Osteoblast (primary cell): ENCODE measurements at places on chromosomes 2 and 18. TPM values are rescaled to one million over a fixed set of nuclear protein-coding genes. Genes with fewer than 3 reads are reported as not detected.
A peak's percentile ranks its signal among the peaks of the same experiment; 100 is the strongest.

DNA sequence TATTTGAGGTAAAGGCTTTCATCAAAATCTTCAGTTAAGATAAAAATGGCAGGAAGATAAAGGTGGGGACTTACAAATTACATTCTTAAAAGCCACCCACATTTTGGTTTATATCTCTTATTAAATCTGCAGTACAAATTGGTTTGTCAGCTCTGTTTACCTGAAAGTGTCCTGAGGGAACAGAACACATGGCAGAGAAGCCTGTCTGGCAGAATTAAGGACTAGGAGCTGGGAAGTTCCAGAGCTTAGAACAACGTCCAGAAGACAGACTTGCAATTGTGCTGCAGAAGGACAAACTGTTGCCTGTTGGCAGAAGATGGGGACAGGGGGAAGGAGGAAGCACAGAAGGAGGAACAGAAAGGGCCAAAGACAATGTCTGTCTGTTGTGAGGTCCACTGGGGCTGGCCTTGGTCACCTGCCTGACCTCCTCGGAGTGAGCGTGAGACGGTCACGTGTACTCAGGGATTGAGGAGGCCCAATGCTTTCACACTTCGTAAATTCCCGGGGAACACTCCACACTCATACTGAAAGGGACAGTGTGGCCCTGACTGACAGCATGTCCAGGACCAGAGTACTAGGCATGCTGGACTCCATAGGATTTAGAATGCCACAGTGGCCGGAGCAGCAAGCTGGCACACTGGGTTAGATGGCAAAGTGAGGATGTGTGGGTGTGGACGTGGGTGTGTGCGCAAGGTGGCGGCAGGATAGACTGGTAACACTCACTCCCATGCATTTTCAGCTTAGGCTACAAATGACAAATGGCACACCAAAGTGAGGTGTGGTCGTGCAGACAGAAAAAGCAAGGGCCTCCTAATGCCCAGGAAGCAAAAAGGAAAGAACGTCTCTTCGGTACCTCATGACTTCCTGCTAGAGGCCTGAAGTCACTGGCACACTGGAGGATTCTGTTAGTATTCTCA is 210.9 kb upstream of the REV1 start:
- no peaks in the 10 kb centered on the region for H3K27me3 ChIP-seq
- DNase-seq = no peak
- H3K4me1 ChIP-seq = peaks cover 21% of the 10 kb centered on the region
- H3K36me3 ChIP-seq = no peaks in the 10 kb centered on the region

GRCh38 chr2:207318181-207318628 is 152.5 kb upstream of the KLF7 start:
- peaks cover 10% of the 10 kb centered on the region for H3K4me1 ChIP-seq
- no peaks in the 10 kb centered on the region for H3K27me3 ChIP-seq
- no peaks in the 10 kb centered on the region for H3K36me3 ChIP-seq
- no peak overlapping the region for H3K4me3 ChIP-seq
- no peak overlapping the region for H3K27ac ChIP-seq
- DNase-seq = no peak

DNA sequence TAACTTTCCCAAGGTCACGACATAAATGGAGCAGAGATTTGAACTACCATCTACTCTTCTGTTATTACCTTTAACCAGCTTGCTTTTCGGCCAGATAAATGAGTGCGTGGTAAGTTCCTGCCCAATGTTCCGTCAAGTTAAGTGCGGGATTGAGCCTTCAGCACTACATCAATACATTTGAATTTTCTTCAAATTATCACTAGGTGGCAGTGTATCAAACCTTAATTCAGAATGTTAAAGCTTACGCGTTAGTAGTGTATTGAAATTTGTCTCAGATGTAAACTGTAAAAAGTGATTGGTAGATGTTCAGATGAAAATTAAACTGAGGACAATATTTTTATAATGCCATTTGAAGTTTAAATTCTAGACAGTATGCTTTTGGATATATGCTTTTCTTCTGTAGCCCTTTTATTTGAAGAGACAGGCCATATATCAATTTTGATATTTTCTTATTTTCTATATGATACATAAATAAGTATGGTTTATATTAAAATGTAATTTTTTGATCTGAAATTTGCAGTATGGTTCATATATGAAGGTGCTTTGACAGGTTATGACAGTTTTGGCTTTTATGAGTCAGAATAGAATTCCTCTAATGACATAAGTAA is 681.3 kb downstream of the ADCYAP1 start:
- no peaks in the 10 kb centered on the region for H3K36me3 ChIP-seq
- H3K4me1 ChIP-seq = no peaks in the 10 kb centered on the region
- H3K27ac ChIP-seq = no peak overlapping the region

DNA sequence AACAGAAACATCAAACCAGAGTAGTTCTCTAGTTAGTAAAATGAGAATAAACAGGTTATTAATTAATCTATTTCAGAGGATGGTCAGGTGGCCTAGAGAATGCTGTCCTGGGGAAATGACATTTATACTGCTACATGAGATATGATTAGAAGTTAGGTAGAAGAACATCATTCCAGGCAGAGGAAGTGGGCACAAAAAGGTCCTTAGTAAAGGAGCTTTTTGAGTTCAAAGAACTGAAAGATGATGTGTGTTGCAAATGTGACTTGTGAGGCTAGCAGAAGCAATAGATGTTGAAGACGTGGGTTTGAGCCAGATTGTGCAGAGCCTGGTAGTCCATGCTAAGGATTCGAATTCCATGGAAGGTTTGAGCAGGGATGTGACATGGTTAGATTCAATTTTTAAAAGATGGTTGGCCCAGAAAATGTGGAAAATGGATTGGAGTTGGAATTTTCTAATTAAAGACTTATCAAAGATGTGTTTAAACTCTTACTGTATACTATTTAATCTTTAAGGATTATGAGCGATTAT is 34.2 kb downstream of the RAB10 start:
- peaks cover 10% of the 10 kb centered on the region for H3K36me3 ChIP-seq
- H3K4me1 ChIP-seq = peaks cover 12% of the 10 kb centered on the region
- no peak overlapping the region for H3K4me3 ChIP-seq
- H3K27ac ChIP-seq = peak overlapping the region; percentile 57
- no peak for DNase-seq

GRCh38 chr2:231169488-231169887 is 28.9 kb upstream of the ARMC9 start:
- H3K4me1 ChIP-seq = peaks cover 14% of the 10 kb centered on the region
- no peak for DNase-seq
- H3K36me3 ChIP-seq = peaks cover 48% of the 10 kb centered on the region
- H3K4me3 ChIP-seq = no peak overlapping the region
- no peaks in the 10 kb centered on the region for H3K27me3 ChIP-seq

DNA sequence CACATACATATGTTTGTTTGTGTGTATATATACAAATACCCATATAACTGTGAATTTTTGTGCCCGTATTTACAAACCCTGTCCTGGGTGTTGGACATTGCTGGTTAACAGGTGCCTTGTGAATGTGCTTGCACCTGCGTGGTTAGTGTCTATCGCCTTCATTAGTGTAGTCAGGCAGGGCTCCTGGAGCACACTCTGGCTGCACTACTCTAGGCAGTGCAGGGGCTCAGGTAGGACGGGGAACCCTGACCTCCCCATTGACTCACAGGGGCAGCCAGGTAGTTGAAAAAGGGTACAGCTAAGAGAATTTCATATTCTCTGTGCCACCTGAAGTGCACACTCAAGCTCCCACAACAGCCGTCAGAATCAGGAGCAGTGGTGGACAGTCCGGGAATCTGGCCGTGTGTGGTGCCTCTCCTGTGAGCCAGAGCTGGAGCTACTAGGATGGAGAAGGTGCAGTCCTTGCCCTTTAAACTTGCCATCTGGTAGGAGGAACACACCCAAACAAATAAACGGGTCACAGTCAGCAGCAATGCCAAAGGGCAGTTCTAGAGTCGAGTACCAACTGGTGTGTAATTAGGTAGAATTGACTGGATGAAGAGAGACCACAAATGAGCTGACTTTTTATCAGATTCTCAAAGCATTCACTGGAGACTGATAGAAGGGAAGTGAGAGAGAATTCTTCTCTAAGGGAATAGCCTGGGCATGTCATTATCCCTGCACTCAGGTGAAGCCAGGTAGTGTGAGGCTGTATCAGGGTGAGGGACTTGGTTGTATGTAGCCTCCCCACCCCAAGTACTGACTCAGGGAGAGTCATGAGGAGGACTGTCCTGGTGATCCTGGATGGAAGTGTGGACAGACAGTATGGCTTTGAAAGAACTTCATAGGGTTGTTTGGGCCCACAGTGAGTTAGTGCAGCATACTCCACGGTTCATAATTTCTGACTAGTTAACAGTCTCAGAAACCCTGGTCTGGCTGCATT is 44.1 kb downstream of the FARP2 start:
- no peaks in the 10 kb centered on the region for H3K27me3 ChIP-seq
- no peak for DNase-seq
- H3K4me3 ChIP-seq = no peak overlapping the region
- H3K4me1 ChIP-seq = no peaks in the 10 kb centered on the region
- H3K27ac ChIP-seq = peak overlapping the region; percentile 12
- peaks cover 4% of the 10 kb centered on the region for H3K36me3 ChIP-seq

DNA sequence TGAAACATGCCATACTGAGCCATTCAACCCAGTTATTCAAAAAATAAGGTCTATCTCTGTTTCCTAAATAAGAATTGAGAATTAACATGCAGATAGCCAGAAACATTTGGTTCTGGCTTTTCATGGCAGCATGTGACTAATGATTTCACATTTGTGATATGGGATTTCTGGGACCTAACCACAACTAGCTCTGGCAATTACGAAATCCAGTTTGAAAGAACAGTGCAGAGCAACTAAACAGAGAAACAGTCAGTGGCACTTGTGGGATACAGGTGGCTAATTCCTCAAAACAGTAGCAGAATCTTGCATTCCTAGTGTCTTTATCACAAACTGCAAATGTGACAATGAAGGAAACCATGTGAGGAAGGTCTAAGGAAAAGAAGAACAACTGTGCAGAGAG is 637.8 kb upstream of the CHAC2 start:
- DNase-seq = no peak
- peak overlapping the region; percentile 77 for H3K27ac ChIP-seq
- peak overlapping the region; percentile 8 for H3K4me3 ChIP-seq
- no peaks in the 10 kb centered on the region for H3K27me3 ChIP-seq

GRCh38 chr18:8910843-8911242 is 191.7 kb upstream of the NDUFV2 start:
- no peak overlapping the region for H3K4me3 ChIP-seq
- no peak overlapping the region for H3K27ac ChIP-seq
- H3K4me1 ChIP-seq = no peaks in the 10 kb centered on the region
- H3K36me3 ChIP-seq = no peaks in the 10 kb centered on the region
- H3K27me3 ChIP-seq = no peaks in the 10 kb centered on the region

DNA sequence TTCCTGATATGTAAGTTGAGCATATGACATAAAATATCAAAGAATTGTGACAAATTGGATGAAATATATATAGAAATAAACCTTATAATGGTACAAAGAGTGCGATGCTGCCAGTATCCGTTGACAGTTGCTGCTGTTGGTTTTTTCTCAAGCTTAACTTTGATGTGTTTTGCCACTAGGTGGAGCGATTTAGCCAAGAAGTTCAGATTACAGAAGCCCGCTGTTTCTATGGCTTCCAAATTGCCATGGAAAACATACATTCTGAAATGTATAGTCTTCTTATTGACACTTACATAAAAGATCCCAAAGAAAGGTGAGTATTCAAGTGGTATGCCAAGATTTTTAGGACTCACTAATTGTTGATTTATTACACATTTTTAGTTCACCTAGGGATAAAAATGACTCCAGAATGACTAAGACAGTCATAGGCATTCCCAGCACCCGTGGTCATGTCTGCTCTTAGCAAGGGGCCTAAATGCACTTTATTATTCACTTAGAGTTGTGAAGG is 2.1 kb downstream of the RRM2 start:
- peak overlapping the region; percentile 82 for H3K27ac ChIP-seq
- H3K4me1 ChIP-seq = peaks cover 43% of the 10 kb centered on the region
- no peaks in the 10 kb centered on the region for H3K27me3 ChIP-seq
- H3K36me3 ChIP-seq = peaks cover 17% of the 10 kb centered on the region

- no peaks in the 10 kb centered on the region for H3K27me3 ChIP-seq
- H3K4me3 ChIP-seq = no peak overlapping the region
- no peak for DNase-seq
- no peaks in the 10 kb centered on the region for H3K36me3 ChIP-seq
- no peak overlapping the region for H3K27ac ChIP-seq
These were observed 190.1 kb downstream of the PDE11A start for GRCh38 chr2:177882501-177882900.

DNA sequence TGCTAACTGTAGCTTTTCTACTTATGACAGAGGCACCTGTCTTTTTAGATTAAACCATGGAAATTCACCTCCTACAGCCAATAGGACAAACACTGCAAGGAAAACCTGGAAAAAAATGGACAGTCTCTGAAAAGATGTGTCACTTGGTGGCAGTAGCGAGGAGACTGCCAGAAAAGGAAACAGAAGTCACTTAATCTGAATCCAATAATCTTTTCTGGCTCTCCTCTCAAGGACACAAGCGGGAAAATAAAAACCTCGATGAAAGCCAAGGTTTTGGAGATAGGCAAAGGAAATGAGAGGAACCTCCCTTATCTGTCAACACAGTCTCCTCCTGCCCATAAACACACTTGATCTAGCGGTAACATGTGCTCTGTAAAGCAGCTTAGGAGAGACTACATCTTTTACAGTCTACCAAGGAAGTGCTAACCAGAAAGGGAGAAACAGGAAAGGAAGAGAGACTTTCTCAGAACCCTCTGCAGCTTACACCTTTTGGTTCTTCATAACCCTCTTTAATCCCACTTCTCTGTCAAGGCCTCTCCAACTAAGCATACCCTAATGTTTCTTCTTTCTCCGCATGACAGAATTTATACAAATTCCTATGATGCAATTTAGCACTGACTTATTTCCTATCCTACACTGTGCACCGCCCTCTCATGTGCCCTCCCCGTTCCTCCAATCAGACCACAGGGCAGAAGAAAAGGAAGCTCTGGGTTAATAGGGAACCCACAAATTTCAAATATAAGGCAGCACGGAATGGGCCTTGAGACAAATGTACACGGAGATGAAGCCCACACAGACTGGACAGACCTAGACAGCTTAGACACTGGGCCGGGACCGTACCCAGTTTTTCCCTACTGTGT is 52.8 kb downstream of the CLASP1 start:
- H3K4me1 ChIP-seq = peaks cover 11% of the 10 kb centered on the region
- H3K27me3 ChIP-seq = no peaks in the 10 kb centered on the region
- H3K36me3 ChIP-seq = no peaks in the 10 kb centered on the region
- peak overlapping the region; percentile 10 for H3K27ac ChIP-seq

- DNase-seq = no peak
- no peak overlapping the region for H3K4me3 ChIP-seq
- no peaks in the 10 kb centered on the region for H3K4me1 ChIP-seq
- no peak overlapping the region for H3K27ac ChIP-seq
- no peaks in the 10 kb centered on the region for H3K36me3 ChIP-seq
These were observed 333.6 kb downstream of the KIAA1328 start for GRCh38 chr18:37162551-37162950.

DNA sequence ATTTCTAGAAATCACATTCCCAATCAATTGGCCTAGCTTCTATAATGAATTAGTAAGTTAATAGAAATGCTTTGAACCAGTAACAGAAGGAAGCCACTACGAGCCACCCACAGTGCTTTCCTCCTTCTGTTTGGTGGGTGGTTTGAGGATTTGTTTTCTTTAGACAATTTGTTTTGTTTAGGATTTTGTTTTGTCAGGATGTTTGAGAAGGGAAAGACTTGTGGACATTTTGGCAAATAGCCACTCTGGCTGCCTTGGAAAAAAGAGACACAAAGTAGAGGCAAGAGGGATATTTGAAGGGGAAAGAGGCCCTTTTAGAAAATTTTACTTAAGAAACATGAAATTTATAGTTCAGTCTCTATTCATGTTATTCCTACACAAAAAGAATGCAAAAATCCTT is 47.7 kb downstream of the TANK start:
- H3K36me3 ChIP-seq = peaks cover 28% of the 10 kb centered on the region
- no peak overlapping the region for H3K4me3 ChIP-seq
- H3K27me3 ChIP-seq = no peaks in the 10 kb centered on the region
- peak overlapping the region; percentile 17 for H3K27ac ChIP-seq

The BUB1 gene
- 4.7 and 7.1 TPM in 2 replicates for total RNA-seq

The YES1 gene
- total RNA-seq = 97.5 and 99.5 TPM in 2 replicates

The MC4R gene
- under 0.01 TPM in 1 of 2 replicates, not detected in the other for total RNA-seq

The MOGAT1 gene
- not detected in 2 replicates for total RNA-seq
